HTR-8/SVneo (cell line): ENCODE measurements at places on chromosomes 5 and 9.

GRCh38 chr5:150590979-150591695 is 49.3 kb upstream of the SYNPO start:
- DNase-seq = no peak

DNA sequence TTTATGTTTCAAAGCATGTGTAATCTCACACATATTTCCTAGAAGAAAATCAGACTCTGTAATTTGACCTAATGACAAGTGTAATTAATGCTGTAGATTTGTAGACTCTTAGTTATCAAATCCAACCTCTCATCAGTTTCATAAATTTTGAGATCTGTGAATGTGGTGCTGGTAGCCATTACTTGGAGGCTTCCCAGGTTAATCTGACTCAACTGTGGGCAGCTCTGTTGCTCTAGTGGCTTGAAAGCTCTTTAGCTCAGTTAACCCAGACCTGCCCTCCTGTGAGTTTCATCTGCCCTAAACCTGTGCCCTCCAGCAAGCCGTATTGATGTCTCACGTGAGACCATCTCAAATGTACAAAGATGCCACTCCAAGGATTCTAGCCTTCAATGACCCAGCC is 323.4 kb downstream of the FBXL7 start:
- no peak for DNase-seq

GRCh38 chr9:113309204-113309813 is 6.1 kb upstream of the RNF183 start:
- peak; percentile 54 for DNase-seq

GRCh38 chr5:75620184-75620959 is 9.1 kb downstream of the ANKDD1B start:
- no peak for DNase-seq

GRCh38 chr5:15566306-15566705 is 66.3 kb downstream of the FBXL7 start:
- DNase-seq = no peak

DNA sequence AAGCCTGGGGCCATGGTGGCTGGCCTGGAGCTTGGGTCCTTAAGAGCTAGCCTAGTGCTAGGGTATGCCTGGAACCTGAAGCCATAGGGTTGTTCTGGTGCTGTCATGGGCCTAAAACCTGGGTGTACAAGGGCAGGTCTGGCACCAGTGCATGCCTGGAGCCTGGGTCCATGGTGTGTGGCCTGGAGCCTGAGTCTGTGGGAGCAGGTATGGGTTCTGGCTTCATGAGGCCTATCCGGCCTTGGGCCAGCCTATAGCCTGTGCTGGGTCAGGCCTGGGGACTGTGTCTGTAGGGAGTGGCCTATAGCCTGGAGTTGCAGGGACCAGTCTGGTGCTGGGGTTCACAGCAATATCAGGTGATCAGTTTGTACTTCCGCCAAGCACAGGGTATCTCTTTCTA is 347.2 kb upstream of the MEF2C start:
- DNase-seq = no peak

GRCh38 chr5:140292212-140293036 is 10.5 kb downstream of the PFDN1 start:
- DNase-seq = no peak

- DNase-seq = no peak
Measured at GRCh38 chr5:342501-343460, 21.3 kb downstream of the AHRR start.

- no peak for DNase-seq
Measured at GRCh38 chr5:158611581-158611980, 488.1 kb downstream of the EBF1 start.

- no peak for DNase-seq
Measured at GRCh38 chr5:58459146-58460001, 512 bp downstream of the PLK2 start.

- peak; percentile 34 for DNase-seq
Measured at GRCh38 chr9:113737517-113738271, 138.4 kb upstream of the ZNF618 start.

DNA sequence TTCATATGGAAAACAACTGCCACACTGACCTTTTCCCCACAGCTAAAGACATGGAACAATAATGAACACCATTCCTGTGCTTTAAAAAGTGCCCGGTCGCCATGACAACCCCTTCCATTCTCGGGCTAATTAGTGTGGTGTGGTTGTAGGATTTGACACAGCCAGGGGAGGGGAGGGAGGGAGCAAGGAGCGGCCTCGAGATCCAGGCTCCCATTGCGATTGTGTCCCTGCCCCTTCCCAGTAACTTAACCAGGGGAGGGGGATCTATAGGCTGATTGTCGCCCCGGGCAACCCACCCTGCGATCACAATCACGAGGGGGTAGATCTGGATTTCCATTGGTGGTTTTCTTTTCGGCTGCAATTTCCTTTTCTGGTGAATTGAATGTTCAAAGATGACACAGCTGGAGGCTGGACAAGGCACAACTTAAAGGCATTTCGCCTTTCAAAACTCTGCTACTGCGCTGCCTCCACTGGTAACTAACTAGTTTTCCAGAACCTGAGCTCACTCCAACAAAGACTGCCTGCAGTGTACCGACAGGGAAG is 96.7 kb upstream of the RETREG1 start:
- DNase-seq = no peak

- DNase-seq = no peak
Measured at GRCh38 chr9:91374939-91375338, 13.2 kb upstream of the AUH start.

- no peak for DNase-seq
Measured at GRCh38 chr5:74560245-74560644, 80.3 kb downstream of the ENC1 start.

GRCh38 chr5:36950586-36951457 is 74.3 kb downstream of the NIPBL start:
- DNase-seq = peak; percentile 28

DNA sequence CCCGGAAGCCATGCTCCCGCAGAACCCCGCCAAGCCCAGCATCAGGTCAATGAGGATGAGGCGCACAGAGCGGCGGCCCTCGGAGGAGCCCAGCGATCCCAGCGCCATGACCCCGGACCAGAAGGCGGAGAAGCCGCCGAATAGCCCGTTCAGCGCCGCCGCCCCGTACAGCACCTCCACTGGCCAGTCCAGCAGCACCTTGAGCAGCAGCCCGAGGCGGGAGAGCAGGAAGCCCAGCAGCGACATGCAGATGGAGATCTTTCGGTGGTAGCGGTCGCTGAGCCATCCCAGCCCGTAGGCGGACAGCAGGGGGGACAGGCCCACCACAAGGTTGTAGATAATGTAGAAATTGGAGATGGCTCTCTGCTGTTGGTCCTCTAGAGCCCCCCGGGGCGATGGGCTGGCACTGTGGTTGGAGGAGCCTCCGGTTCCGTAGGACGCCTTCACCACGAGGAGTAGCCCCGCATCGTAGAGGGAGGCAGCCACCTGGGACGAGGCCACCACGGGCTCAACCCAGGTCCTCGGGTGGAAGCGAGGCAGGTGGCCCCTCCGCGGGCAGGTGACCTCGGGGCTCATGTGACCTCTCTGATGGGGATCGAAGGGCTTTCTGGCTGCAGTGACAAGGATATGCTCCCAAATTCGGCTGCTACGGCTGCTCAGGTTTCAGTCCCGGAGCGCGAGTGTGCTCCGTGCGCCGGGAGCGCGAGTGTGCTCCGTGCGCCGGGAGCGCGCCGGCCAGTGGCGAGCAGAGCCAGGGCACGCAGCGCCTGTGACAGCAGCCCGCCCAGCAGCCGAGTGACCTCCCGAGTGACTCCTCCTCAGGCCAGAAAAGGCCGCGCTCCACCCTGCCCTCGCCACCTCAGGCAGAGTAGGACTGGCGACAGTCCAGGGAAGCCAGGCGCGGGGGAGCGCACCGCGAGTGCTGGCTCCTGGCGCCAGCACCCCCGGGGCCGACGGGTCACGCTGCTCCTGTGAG is at the start of gene SLC46A2:
SLC46A2 (minus strand) TSS at position 771 of the 976 bp plus-strand sequence; CDS start at position 576, 195 bp downstream.
- DNase-seq = no peak

DNA sequence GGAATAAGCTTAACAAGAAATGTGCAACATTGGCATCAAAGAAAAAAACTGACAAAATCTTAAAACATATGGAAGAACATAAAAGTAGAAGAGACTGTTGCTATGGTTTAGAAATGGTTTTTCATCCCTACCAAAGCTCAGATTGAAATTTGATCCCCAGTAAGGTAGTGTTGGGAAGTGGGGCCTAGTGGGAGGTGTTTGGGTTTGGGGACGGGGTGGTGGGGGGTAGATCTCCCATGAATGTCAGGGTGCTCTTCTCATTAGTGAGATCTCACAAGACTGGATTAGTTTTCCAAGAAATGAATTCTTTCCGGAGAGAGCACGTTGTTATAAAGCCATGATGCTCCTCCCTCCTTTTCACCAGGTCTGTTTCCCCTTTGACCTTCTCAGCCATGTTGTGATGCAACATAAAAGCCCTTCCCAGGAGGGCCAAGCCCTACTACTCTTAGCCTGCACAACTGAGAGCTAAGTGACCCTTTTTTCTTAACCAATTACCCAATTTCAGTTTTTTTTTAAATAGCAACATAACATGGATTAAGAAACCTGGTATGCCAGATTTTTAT is 10.6 kb downstream of the TMEM167A start:
- DNase-seq = no peak
